ENCODE measurements at places on chromosomes 11 and 22.

- no peak for DNase-seq
These were observed 16.4 kb downstream of the MMP20 start for GRCh38 chr11:102608699-102609098.

DNA sequence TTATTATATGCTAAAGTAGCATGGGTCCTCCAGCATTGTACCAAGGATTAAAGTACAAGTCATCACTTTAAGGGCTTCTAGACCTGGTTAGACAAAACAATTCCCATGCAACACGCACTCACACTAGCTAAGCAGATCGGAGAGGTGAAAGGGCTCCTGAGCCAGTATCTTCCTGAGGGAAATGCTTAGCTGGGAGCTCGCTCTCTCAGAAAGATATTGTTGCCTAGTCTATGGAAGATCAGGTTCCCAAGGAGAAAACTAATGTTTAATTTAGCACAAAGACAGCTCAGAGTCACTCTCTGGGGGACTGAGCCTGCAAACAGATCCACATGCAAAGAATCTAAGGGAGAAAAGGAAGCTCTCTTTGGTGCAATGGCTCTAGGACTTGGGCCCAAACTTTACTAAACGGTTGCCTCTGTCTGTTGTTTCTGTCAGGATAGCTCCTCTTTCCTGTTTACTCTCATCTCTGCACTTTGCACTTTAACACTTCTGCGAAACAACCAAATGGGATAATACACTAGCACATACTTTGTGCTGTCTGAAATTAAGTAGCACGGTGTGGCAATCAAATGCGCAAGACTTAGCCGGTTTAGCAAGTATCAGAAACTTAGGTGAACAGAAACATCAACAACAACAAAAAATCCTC lies 10.7 kb downstream of the MAML2 start:
- DNase-seq: no peak

GRCh38 chr22:27684901-27685300 lies 116.7 kb downstream of the MN1 start:
- no peak for DNase-seq

DNA sequence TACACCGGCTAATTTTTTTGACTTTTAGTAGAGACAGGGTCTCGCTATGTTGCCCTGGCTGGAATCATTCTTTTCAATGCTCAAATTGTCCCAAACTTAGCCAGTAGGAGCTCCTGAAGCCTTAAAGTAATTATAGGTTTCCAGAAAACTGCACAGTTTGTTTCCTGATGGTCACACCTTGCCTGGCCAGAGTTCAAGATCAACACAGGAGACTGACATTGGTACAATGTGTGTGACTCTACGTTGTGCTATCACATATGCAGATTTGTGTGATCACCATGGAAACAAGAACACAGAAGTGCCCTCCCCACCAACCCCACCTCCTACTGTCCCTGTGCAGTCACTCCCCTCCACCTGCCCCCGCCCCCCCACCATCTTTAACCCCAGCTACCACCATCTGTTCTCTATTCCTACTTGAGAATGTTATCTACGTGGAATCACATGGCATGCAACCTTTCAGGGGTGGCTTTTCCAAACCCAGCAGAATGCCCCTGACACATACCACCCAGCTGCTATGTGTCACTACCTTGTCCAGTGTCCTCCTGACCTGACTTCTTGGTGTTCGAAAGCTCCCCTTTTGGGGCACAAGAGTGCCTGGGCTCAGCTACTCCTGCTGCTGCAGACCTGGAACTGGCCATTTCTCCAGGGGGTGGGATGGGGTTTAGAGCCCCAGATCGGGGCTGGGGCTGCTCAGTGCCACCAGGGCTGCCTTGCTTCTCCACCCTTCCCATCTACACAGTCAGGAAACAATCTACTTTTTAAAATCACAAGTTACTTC lies 6.1 kb upstream of the NAP1L4 start:
- no peak for DNase-seq

DNA sequence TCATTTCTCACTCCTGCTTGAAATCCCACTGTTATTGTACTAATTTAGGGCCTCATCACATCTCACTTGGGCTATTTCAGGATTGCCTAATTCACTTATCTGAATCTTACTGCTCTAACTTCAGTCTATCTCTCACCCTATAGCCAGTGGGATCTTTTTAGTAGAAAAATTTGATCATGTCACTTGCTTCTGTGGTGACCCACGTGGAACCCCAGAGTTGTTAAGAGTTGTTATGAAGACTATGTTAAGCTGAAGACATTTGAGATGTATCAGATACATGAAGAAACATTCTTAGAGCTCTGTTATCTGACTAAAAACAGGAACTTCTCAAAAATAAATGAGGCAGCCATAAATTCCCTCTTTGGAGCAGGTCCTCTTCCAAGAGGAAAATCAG lies 1375.6 kb upstream of the TENM4 start:
- DNase-seq: no peak

DNA sequence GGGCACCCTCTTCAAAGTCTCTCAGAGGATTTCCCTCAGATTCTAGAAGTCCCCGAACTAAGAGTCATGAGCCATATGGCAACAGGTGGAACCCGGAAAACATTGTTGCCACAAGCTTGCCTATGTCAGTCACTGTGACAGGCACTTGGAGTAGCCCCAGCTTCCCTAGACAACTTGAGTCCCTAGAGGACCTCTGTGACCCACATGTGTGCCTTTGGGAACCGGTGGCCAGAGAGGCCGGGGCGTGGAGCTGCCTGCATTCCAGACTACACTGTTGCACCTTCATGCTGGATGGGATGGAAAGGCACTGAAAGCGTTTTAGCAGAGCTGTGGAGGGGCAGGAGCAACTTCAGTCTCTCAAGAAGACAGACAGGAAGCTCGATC lies 12.1 kb downstream of the SLC37A2 start:
- DNase-seq: no peak

- no peak for DNase-seq
These were observed 19.8 kb downstream of the TPST2 start for GRCh38 chr22:26570115-26570514.

- peak; percentile 8 for DNase-seq
These were observed 10.1 kb downstream of the MCM5 start for GRCh38 chr22:35409783-35410662.

DNA sequence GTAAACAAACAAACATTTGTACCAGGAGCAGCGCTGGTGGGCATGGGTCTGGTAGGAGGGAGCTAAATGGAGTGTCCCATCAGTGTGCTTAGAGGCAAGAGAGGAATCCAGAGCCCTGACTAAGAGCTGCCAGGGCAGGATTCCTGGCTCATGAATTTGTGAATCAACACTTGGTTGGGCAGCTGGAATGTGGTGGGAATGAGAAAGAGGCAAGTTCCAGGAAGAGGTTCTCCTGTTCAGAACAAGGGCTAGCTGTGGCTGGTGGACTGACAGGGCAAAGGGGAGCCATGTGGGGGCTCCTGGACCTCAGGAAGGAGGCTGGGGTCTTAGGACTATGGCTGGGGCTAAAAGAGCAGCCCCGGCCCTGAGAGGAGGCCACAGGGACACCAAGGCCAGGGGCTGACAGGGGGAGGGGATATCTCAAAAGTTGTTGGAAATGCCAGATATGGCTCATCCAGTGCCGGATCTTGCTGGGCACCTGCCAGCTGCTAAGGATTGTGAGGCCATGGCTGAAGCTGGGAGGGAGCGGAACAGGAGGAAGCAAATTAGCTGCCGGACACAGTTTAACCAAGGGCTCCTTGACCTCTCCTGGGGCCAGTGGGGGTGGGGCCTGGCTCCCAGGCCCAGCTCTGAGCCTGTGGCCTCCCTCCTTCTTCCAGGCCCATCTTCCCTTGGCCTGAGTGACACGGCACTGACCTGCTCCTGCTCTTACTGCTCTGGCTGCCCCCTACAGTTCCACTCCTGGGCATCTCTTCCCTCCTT lies 14.6 kb upstream of the P2RY6 start:
- DNase-seq: no peak

DNA sequence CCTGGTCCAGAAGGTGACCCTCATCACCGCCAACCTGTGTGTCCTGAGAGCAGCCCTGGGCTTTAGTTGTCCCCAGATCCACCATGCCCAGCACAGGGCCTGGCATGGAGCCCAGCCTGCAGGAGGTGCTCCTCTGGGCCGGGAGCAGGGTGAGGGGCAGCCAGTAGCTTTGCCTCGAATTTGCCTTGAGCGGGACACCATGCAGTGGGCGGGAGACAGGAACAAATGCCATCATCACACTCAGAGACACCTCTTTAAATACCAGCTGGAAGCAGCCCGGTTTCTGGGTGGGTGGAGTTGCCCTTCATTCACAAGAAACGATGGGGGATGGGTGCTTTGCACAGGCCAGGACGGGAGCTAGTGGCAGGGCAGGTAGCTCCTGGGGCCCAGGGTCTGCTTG lies 19.3 kb downstream of the FLRT1 start:
- no peak for DNase-seq

GRCh38 chr22:42632096-42632495 lies 8.3 kb downstream of the ATP5MGL start:
- DNase-seq: no peak

DNA sequence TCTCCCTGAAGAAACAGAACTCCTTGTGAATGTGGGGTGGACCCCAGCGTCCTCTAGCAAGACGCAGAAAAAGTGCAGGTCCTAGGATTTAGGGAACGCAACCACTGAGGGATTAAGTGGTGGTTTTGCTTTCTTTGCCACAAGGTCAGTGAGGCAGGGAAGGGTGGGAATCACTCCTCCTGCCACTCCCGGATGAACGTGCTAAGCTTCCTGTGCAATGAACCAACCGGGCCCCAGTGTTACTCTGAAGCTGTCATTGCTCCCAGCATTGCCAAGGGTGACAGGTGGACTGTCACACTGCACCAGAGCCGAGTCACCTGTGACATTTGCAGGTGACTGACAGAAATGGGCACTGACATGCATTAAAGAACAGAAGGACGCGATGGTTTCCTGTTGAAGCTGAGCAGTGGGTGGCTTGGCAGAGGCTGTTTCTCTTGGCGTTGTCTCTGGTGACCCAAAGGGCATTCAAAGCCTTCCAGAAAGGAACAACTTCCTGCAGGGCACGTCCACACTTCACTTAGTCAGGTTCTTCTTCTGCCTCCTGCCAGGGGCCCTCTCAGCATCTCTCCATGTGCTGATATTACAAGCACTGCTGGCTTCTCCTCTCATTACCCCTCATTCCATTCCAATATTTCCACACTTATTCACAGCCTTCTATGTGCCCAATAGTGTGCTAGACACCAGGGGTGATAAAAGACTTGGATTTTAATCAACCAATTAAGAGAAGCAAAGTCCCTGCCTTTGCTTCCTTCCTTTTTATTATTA lies 9.7 kb downstream of the KIRREL3 start:
- DNase-seq: no peak

- DNase-seq: no peak
These were observed 200.0 kb upstream of the NAV2 start for GRCh38 chr11:19512618-19513017.

DNA sequence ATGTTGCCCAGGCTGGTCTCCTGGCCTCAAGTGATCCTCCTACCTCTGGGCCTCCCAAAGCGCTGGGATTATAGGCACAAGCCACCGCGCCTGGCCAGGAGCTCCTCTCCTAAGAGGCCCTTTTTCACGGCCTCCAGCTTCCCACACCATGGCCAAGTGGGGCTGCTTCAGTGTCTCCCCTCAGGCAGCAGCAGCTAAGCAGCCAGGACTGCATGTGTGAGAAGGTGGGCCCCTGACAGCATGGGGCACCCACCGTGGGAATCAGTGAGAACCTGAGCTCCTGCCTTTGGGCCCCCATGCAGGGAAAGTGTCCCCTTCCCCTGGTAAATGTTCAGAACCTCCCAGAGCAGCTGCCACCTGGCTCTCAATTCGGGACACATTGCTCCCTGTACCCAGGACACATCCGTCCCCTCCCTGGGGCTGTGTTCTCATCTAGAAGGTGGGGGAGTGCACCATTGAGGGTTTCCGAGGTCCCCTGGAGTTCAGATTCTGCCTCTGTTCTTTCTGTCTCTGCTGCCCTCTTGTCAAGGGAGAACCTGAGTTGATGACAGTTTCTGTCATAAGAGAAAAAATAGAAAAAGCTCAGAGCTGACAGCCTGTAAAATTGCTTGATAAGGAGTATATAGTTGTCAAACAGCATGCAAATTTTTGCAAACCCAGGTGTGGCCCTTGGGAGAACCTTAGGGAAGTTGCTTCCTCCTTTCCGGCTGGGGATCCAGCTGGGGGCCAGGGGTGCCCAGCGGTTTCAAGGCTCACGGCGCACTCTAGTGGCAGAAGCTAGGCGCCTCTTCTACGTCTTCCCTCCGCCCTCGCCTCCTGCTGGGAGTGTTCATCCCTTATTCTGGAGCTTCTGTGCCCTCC lies 29.7 kb downstream of the FAM83F start:
- DNase-seq: peak; percentile 41

DNA sequence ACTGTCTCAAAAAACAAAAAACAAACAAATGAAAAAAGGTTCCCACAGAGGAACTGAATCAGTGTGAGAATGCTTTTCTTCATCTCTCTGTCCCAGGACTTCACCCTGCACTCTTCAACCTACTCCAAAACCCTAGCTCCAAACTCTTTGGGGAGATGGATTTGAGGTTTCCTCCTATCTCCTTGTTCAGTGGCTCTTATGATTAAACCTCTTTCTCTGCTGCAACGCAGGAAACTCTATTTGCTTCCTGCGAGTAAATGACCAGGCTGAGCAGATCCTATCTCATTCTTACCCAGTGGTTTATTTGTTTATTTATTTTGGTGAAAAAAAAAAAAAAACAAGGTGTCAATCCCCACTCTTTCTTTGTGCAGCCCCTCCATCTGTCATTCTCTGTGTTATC lies 12.0 kb downstream of the SLC6A5 start:
- no peak for DNase-seq

DNA sequence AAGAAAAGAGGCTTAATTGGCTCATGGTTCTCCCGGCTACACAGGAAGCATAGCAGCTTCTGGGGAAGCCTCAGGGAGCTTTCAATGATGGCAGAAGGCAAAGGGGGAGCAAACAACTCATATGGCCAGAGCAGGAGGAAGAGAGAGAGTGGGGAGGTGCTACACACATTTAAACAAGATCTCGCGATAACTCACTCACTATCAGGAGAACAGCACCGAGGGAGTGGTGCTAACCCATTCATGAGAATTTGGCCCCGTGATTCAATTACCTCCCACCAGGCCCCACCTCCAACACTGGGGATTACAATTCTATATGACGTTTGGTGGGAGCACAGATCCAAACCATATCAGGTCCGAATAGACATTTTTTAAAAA lies 41.7 kb upstream of the APLNR start:
- DNase-seq: no peak

- no peak for DNase-seq
These were observed 17.3 kb upstream of the PPARA start for GRCh38 chr22:46132830-46133587.

- DNase-seq: no peak
These were observed 37.7 kb upstream of the CCDC188 start for GRCh38 chr22:20188567-20188877.

Data from stimulated activated CD8-positive, alpha-beta memory T cell treated with anti-CD3 and anti-CD28 coated beads, Interleukin-2, amount 100 ng/mL, for 48 hours (primary cell).